ENCODE measurements at places on chromosomes 7 and 10. TPM values are rescaled to one million over a fixed set of nuclear protein-coding genes. Genes with fewer than 3 reads are reported as not detected.

CRPPA gene
- total RNA-seq, result 2.3 TPM

ICA1 gene
- 45.6 TPM for total RNA-seq

LIPM gene
- total RNA-seq, result not detected

OR13A1 gene
- total RNA-seq, result not detected

FFAR4 gene
- not detected for total RNA-seq

INMT gene
- total RNA-seq, result not detected

OR2A42 gene
- total RNA-seq, result not detected

GLI3 gene
- 7.7 TPM for total RNA-seq
